ENCODE measurements at places on chromosomes 1 and 21.

DNA sequence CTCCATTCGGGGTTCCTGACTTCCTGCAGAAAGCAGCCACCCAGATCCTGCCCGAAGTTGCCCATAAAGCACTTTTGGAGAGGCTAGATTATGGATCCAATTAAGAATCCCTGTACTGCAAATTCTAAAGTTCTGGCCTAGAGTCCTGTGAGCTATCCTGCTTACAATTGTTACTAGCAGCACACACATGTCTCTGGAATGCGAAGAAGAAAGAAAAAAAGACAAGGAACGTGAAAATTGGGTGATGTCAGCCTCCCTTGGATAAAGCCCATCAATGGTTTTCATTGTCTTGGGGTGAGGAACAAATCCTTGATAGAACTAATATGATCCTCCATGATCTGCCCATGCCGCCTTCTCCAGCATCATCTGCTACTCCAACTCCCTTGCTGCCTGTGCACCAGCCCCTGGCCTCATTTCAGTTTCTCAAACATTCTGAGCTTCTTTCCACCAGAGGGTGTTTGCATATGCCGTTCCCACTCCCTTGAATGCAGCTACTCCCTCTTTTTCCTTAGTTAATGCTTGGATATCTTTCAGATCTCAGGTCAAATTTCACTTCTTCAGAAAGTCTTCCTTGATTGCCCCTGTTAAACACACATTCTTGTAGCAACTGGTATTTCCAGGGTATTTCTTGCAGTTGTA lies 94.0 kb downstream of the ST6GALNAC5 start:
- no peak for DNase-seq

DNA sequence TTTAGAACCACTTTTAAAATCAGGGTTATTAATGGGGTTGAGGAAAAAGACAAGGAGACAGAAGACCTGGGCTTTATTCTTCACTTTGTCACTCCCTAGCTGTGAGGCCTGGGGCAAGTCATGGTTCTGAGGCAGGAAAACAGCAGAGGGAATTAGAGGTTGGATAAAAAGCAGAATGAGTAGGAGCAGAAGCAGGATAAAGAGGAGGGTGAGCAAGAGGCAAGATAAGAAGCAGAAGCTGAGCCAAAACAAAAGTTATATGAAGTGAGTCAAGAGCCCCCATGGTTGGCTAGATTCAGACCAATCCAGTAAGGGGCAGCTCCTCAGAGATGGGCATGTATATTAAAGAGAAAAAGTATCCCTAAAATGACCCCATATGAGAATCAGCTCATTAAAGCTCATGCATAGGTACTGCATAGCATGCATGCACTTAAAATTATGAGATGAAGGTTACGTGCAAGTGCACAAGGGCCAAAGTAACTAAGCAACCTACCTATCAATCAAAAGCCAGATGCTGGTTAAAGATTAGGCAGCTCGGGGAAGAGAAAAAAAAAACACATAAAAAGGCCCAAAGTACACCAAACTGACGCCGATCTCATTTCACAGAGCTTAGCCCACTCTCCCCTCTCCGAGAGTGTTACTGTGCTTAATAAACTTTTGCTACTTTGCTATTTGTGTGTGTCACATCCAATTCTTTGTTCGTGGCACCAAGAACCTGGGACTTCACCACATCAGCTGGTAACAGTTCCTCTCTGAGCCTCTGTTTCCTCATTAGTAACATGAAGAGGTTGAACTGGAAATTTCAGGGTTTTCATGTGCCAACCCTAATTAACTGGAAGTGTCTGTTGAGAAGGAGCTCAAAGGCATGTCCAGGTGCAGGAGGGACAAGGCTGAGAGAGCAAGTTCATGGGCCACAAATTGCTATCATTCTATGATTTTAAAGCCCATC lies 2.2 kb downstream of the AVPR1B start:
- no peak for DNase-seq

DNA sequence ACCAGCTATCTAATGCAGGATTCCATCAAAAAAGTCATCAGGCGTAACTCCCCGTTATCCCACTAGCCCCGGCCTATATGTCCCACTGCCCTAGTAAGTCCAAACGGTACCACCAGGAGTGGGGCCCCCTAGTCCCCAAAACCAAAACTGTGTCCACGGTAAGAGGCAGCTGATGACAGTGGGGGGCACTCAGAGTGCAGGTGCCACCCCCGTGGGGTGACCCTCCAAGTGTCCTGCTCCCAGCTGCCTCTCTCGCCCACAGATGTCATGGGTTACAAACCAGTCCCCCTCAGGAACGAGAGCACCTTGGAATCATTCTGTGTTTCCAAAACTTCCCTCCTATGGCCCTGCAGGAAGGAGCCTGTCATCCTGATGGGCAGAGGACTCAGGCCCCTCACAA lies 10.9 kb upstream of the AURKAIP1 start:
- no peak for DNase-seq

DNA sequence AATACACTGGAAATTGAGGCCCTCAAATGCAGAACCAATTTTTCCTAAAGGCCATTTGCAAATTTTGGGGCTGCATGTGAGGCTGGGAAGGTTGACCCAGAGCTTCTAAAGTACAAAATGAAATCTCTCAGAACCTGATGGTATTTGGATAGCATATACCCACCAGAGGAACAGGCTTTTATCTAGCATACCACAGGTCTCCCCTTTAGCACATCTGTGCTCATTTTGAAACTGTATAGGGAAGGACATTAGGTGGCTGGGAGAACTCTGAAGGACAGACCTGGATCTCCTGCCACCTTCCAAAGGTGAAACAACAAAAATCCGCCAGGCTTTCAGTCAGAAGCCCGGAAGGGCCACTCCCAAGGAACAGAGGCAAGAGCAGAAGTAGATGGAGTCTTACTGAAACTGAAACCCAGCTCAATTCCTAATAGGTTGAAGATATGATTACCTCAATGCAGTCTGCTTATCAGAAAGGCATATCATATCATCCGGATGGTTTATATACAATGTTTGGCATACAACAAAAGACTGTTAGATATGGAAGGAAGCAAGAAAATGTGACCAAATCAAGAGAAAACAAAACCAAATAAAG lies 11.6 kb downstream of the CD55 start:
- DNase-seq: no peak

DNA sequence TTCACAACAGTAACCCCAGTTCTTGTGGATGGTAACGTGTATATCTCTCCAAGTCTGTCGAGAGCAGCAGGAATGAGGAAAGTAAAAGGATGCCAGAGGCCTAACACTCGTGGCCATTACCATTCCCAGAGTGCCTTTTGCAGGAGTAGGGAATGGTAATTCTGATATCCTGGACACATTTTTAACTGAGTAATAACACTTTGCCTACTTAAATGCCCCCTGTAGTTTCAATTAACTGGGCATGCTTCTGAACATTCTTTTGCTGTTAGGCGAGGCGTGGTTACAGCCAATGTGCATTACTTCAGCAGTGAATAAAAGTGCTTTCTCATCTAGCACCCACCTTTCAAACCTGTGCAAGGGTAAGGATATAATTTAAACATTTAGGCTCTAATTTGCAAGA lies 258.5 kb upstream of the ADGRL2 start:
- DNase-seq: no peak

GRCh38 chr1:212721388-212722247 lies 22.0 kb upstream of the BATF3 start:
- no peak for DNase-seq
